ENCODE measurements at places on chromosomes 11 and 22.

GRCh38 chr11:71235719-71236118 lies 16.7 kb downstream of the SHANK2 start:
- no peak for DNase-seq

- peak; percentile 36 for DNase-seq
Observed at GRCh38 chr11:21646351-21646750, 546.5 kb upstream of the ANO5 start.

DNA sequence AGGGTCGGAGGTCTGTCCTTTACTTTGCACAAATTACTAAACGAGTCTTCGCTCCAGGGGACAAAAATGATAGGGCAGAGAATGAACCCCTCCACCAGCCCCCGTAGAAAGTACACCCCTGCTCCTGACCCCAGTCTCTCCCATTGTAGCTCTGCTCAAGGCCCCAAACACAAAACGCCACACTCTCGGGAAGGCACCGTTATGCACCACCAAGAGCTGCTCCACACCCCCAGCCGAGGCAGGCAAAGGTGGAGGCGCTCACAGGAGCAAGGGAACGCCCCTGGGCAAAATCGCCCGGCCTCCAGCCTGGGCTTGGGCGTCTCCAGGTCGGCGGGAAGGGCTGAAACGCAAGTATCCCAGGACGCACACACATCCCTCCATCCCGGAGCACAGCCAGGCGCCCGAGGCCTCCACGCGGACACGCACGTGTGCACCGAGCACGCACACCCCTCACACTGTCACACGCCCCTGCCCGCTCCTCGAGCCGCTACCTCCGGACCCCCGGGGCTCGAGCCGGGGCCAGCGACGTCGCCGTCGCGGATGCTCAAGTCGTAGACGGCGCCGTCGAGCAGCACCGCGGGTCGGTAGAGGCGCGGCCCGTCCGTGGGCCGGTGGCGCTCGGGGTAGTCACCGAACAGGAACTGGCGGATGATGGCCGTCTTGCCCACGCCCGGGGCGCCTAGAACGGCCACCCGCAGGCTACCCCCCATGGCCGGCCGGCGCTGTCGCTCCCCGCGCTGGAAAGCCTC lies 786 bp downstream of the RASL10A start:
- DNase-seq: no peak

GRCh38 chr22:38753948-38754750 lies 1.6 kb downstream of the SUN2 start:
- DNase-seq: peak; percentile 17

GRCh38 chr11:65373839-65374580 lies 8.4 kb downstream of the SLC25A45 start:
- no peak for DNase-seq
